ENCODE measurements at places on chromosomes 1 and 21. TPM values are rescaled to one million over a fixed set of nuclear protein-coding genes. Genes with fewer than 3 reads are reported as not detected.

The TARDBP gene
- total RNA-seq, result 71.2 TPM

The VSIG8 gene
- total RNA-seq, result 0.07 TPM

The FAM229A gene
- 3.4 TPM for total RNA-seq

The NCSTN gene
- total RNA-seq, result 71.9 TPM

DNA sequence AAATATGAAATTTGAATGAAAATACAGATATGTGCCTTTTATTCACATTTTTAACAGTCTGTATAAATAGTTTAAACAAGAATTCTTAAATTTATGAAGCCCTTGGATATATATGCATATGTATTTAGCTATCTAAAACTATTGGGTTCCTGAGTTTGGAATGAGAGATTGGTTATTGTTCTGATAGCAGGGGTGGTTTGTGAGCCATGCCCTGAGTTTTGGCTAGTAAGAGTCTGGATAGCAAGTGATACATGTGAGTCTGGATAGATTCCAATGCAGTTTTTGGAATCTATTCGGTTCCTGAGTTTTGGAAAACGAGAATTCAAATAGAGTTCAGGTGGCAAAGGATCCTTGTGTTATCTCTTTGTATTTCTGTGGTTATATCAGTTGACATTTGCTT, 2.8 kb downstream of the MAN1A2 start:
- no peak for DNase-seq

DNA sequence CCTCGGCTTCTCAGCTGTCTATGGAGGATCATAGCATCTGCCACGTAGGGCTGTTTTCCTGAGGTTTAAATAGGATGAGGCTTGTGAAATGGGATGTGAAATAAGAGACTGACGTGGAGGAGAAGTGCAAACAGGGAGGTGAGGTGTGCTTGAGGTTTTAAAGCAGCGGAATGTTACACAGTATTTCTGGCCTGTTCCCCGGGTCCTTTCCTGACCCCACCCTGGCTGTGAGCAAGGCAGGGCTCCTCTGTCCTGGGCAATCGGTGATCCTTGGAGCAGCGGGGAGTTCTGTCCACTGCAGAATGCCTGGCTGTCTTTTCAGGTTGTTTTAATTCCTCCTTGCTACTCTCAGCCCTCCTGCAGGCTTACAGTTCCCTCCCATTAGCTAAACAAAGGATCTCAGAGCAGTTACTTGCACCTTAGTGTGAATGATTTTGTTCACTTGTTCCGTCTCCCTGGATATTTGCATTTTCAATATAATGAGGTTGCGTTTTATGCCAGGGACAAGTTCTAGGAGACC, 38.6 kb downstream of the LHX4 start:
- DNase-seq, result no peak

GRCh38 chr1:86067626-86068025, 88.9 kb downstream of the COL24A1 start:
- DNase-seq, result no peak

DNA sequence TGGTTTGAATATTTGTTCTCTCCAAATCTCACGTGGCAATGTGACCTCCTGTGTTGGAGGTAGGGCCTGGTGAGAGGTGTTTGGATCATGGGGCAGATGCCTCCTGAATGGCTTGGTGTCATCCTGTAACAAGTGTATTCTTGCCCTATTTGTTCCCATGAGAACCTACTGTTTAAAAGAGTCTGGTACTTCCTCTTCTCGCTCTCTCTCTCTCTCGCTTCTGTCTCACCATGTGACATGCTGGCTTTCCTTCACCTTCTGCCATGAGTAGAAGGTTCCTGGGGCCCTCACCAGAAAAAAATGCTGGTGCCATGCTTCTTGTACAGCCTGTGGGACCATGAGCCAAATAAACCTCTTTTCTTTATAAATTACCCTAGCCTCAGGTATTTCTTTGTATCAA, 8.4 kb upstream of the PAXBP1 start:
- no peak for DNase-seq

DNA sequence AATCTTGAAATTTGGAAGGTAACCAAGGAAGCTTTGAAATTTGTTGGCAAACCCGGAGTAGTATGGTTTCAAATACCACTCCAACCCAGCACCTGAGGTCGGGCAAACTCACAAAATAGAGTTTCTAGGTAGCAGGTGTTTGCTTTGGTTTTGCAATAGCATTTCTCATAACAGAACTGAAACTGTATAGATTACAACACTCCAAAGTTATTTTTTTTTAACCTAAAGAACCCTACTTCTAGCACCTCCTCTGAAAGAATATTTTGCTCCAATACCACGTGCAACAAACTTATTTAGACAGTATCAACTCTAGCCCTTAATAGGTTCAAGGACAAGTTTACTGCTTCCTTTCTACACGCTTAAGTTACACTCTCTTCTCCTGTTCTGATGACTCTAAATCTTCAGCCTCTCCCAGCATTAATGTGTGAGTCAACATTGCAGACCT, 178.5 kb upstream of the FMN2 start:
- DNase-seq, result no peak

DNA sequence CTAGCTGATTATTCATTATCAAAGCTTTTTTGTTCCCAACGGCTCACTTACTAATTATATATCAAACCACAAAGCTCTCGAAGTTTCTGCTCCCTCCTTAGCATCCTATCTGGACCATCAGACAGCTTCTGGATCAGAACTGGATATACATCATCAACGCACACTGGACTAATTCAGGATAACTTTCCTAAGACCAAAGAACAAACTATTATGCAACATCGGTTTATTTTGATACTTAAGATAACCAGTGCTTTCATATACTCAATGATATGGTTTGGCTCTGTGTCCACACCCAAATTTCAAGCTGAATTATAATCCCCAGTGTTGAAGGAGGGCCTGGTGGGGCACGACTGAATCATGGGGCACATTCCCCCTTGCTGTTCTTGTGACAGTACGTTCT, 110.8 kb downstream of the SMYD3 start:
- DNase-seq, result no peak

DNA sequence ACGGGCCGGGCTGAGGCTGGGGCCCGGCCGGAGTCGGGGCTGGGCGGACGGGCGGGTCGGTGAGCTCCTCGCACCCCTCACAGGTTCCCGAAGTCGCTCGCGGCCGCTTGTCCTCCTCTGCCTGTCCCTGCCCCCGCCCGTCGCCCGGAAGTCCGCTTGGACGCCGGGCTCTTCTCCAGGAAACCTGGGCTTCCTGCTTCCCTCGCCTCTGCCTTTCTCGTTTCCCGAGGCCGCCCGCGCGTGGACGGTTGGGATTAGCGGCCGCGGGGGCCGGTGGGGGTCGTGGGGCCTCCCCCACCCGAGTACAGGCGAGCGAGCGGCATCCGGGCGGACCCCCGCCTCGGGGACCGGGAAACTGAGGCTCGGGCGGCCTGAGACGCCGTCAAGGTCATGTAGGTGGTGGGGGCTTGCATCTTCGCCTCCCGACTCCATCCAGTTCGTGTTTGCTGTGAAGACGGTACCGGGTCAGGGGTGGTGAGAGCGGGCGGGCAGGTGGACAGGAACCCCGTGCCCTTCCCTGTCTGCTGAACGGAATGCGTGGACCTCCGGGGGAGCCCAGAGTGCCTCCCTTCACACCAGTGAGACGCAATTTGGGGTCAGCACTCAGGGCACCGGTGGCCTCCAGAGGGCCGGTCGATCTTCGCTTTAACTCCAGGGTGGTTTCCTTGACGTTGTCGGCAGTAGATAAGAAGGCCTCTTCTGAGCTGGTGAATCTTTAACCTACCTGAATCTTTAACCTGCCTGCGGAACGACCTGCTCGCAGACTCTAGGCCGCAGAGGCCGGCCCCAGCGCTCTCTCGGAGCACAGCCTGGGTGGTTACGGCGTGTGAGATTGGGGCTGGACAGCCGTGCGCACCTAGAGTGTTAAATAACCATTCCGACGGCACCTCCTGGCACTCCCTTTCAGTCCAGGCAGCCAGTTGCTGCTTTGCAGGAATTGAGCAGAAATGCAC, 686 bp downstream of the ARF1 start:
- no peak for DNase-seq

DNA sequence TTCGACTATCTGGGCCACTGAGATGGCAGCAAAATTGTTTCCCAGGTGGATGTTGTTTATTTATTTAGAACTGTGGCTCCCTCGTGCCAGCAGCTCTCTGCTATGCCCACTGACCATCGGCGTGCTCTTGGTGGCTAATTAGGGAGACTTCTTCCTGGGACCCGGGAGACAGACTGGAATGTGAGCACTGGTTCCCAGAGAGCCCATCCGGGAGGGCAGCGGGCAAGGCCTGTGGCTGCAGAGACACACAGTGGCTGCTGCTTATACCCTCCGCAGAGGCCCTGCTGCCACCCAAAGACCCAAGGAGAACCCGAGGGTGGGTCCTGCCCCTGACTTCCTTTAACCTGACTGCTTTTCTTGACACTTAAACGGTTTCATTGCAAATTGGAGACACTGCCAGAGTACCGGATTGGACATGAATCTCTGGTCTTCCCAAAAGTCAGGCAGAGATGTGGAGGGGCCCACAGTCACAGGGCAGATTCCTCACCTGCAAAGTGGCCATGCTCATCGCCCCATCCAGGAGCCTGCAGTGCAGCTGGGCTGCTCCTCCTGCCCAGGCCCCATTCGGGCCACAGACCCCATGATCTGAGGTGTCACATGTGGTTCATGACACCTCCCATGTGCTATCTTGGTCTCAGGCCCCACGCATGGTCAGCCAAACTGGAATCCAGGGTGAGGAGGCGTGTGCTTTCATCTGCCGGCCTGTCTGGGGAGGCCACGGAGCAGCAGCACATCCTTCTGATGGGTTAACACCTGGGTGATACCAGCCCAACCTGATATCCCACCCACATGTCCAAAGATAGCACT, 5.7 kb upstream of the MATN1 start:
- no peak for DNase-seq

DNA sequence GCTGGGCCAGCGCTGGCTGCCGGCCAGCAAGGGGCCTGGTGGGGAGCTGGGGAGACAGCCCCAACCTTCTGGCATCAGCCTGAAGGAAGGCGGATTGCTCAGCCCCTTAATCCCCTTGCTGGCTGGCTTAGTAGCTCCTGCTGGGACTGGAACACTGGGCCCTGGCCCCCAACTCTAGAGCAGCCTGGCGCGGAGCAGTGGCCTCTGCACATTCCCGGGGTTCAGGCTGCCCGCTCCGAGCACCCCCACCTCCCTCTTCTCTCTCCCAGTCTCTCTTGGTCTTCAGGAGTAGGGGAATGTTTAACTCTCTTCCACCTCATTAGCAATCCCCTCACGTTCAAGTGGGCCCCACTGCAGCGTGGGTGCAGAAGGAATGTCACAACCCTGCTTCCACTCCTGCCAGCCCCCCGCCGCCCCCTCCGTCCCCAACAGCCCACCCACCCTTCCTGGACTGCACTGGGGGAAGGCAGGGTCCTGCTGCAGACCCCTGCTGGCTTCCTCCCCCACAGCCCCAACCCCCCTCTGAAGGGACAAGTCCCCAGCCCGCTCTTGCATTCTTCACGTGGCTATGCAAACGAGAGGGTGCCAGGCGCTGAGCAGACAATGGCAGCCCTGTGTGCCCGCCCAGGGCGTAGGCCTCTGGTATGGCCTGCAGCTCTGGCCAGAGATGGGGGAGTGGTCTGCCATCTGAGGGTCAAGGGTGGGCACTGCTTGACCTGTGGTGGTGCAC, 980 bp upstream of the CLDN19 start:
- DNase-seq, result no peak

Data from kidney epithelial cell (primary cell).